Psoas muscle (tissue), 8 donors: ENCODE measurements at places on chromosomes 4 and X.
A peak's percentile ranks its signal among the peaks of the same experiment; 100 is the strongest.

DNA sequence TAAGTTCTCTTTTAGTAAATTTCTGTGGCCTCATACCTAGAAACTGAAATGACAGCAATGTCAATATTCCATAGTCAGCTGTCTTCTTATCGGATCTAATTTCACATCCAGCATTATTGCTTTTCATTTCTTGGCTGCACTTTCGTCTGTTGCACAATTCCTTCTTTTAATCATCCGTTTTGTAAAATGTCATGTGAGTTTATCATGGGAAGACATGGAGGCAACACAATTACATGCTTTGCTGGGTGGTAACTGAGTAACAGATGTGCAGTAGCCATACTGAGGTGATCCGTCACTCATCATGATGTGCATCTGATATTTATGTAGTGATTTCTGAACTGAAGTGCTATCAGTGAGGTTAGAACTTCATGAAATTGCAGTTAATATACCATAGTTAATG is 68.3 kb upstream of the SLC7A11 start:
- no peak for DNase-seq
- no peaks in the 10 kb centered on the region for H3K27me3 ChIP-seq

DNA sequence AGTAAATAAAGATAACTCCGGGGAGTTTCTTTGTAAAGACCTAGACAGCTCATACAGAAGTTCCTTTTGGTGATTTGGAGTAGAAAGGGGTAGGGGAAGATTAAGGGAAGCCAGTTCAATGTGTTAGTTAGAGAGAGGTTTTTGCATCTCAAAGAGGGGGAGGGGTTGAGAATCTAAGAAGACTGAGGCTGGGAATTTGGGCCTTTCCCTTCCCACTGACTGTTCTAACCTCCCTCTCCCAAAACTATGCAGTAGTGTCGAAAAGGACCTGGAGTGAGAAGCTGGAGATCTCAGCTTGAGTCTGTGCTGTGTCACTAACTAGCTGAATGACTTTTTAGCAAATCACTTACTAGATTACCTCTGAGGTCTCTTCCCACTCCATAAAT is 55.7 kb upstream of the CCDC160 start:
- no peak overlapping the region for H3K4me3 ChIP-seq
- H3K27me3 ChIP-seq = peaks cover 14% of the 10 kb centered on the region
- no peak for DNase-seq
- H3K36me3 ChIP-seq = no peaks in the 10 kb centered on the region

DNA sequence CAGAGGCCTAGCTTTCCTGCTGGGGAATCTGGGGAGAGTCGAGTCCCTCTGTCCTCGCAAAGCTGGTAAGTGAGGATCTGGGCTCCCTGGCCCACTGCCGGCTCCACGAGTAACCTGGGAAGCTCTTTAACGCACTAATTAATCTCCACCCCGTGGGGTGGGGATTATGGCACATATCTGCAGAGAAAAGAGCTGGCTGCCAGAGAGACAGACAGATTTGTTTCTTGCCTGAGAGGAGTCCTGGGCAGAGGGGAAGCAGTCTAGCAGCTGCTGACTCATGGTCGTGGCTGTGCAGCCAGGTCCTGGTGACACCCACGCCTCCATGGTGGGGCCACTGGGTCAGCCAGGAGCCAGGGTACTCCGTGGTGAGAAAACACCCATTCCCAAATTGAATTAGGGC is 14.0 kb downstream of the SORCS2 start:
- H3K36me3 ChIP-seq = no peaks in the 10 kb centered on the region
- peaks cover 29% of the 10 kb centered on the region for H3K4me1 ChIP-seq
- H3K27ac ChIP-seq = peak overlapping the region; percentile 37
- no peak overlapping the region for H3K4me3 ChIP-seq
- DNase-seq = peak; percentile 63

DNA sequence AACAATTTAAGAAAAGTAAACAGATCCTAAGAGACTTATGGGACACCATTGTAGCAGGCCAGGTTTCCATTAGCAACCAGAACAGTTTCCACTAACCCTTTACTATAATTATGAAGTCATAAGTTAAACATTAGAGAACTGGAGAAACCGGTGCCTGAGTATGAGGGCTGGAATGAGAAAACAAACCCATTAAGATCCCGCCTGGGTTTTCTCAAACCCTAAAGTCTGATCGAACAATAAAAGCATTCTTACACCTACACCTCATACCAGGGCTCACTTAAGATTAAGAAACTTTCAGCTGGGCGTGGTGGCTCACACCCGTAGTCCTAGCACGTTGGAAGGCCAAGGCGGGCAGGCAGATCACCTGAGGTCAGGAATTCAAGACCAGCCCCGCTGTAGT is 13.7 kb upstream of the DHX15 start:
- DNase-seq = no peak
- no peak overlapping the region for H3K4me3 ChIP-seq
- no peaks in the 10 kb centered on the region for H3K4me1 ChIP-seq
- H3K36me3 ChIP-seq = no peaks in the 10 kb centered on the region
- no peaks in the 10 kb centered on the region for H3K27me3 ChIP-seq
- no peak overlapping the region for H3K27ac ChIP-seq

DNA sequence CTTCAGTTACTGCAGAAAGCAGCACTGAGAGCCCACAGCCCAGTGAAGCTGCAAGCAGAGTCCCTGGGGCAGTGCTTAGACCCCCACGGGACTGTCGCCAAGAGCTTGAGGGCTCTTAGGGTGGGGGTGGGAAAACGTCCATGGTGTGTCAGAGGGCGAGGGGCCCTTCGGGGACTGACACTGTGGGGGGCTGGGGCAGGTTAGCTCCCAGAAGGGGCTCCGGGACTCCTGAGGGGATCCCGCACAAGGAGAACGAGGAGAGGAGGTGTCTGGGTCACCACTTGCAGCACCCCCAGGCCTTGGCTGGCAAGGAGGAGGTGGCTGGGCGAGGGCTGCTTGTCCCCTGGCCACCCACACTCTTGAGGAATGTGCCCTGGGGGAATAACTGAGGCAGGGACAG is 20.8 kb downstream of the NAT8L start:
- H3K36me3 ChIP-seq = no peaks in the 10 kb centered on the region
- H3K27ac ChIP-seq = no peak overlapping the region
- DNase-seq = no peak
- H3K4me3 ChIP-seq = no peak overlapping the region
- H3K4me1 ChIP-seq = no peaks in the 10 kb centered on the region

DNA sequence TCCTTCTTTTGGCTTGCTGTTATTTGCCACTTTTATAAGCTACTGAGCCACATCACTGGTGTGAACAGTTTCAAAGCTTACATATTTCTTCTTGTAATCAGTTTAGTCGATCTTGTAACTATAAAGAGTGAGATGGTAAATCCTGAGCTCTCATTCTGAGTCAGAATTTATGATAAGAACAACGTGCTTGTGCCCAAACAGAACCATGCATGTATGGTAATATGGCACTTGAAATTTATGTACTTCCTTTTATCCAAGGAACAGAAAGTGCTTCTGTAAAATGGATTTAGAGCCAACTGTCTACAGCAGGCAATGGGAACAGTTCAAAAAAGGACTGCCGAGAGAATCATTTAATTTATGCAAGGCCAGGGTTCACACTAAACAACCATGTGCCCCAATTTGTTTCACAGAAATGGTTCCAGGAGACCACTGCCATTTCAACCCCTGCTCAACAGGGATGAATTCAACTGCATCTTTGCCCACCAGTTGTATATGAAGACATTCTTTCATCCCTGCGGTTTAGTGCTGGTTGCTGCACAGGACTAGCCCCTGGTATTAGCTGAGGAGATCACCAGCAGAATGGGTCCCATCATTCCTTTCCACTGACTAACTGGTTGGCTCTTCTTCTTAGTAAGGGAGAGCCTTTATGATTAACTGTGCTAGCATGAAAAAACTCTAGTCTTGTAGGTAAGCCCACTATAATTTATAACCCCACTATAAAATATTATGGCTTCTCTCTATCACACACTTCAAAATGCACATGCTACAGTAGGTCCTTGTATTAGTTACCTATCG is 162.9 kb upstream of the PGRMC2 start:
- H3K4me3 ChIP-seq = no peak overlapping the region
- H3K27ac ChIP-seq = peak overlapping the region; percentile 78
- no peaks in the 10 kb centered on the region for H3K36me3 ChIP-seq
- no peak for DNase-seq
